ENCODE measurements at places on chromosomes 2 and 18. TPM values are rescaled to one million over a fixed set of nuclear protein-coding genes. Genes with fewer than 3 reads are reported as not detected.

DNA sequence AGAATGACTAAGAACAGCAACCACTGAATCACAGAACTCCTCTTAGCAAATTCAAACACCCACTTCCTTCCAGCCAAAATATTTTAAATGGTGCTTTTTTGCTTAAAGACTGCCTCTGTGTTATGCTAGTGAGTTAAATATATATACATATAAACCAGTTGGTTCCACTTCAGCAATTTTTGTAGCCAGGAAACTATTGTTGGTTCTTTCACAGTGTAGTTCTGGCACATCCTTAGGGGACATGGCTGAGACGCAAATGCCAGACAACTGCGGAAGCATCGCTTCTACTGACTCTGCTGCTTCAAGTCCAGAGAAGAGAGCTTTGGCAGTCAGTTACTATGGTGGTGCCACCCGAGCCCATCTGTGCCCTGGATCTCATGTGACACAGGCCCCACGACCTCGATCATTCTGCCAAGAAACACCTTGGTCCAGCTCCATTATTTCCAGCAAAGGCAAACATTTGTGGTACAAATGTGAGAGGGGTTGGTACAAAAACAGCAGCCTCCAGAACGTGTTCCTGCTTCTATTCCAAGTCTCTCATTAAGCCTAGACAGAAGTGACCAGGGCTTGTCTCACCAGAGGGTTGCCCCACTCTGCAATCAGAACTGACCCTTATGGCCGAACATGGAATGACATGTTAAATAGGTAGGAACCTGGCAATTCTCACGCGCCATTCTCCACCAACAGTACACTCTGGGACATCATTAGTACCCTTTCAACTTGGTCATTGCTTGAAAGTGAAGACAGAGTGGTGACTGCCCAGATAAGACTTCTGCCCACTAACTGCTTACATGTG is 117.8 kb upstream of the NRP2 start:
- no peak for DNase-seq

Gene HOXD8
- total RNA-seq = not detected

- DNase-seq = no peak
Measured at GRCh38 chr18:57080479-57080878, 66.4 kb upstream of the BOD1L2 start.

GRCh38 chr2:149037851-149038250 is 648 bp upstream of the LYPD6B start:
- DNase-seq = no peak

DNA sequence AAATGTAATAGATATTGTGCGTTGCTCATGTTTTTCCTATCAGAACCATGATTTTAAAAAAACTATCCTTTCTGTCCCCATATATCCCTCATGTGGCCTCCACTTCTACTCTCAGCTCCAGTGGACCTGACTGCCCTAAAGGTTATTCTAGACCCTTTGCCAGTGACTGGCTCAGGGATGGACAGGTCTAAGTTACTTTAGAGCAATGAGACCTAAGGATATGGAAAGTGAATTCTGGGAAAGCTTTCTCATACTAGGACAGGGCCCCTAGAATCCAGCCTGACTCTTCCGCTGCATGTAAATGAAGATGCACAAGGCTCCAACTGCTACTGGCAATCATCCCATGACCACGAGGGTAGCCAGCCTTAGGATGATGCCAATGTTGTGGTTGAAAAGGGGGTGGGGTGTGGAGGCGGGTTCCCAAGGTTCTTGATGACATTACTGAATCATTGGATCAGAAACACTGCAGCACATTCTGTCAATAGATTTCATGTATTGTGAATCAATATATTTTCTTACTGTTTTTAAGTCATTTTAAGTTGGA is 21.3 kb downstream of the C2orf69 start:
- DNase-seq = no peak

GRCh38 chr2:171629113-171629512 is 58.2 kb upstream of the DYNC1I2 start:
- no peak for DNase-seq

- DNase-seq = no peak
Measured at GRCh38 chr2:220365023-220365422, 737.6 kb downstream of the SLC4A3 start.

DNA sequence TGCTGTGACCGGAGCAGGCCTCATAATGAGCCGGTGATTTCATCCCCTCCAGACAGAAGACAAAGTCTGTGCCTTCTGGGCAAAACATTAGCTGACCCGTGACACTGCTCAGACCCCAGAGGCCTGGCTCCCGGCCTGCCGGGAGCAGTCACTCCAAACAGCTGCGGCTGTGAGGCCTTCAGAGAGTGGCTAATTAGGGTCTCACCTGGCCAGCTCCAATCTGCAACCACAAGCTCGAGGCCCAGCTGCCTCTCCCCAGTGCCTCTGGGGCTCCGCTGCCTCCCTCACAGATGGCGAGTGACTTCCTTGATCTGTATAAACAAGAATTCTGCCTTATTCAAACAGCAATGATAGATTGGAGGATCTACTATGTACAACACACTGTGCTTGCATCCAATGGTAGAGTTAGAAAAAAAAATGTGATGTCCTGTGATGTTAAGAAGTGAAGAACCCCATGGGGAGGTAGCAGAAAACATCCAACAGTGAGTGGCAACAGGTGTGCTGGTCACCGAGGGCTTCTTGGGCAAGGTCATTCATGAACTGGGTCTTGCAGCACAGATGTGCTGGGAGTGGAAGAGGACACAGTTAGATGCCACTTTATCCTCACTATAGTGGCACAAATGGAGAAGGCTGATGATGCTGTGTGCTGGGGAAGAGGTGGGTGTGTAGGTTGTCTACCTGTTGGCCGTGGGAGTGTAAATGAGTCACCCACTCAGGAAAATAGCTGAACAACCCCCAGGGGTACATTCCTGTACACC is 98.2 kb upstream of the ASAP2 start:
- no peak for DNase-seq

Gene ESPNL
- total RNA-seq = 0.40 TPM
